ENCODE measurements at places on chromosomes 12 and 14.

- no peak for DNase-seq
Observed at GRCh38 chr12:47548401-47548800, 157.4 kb downstream of the RPAP3 start.

DNA sequence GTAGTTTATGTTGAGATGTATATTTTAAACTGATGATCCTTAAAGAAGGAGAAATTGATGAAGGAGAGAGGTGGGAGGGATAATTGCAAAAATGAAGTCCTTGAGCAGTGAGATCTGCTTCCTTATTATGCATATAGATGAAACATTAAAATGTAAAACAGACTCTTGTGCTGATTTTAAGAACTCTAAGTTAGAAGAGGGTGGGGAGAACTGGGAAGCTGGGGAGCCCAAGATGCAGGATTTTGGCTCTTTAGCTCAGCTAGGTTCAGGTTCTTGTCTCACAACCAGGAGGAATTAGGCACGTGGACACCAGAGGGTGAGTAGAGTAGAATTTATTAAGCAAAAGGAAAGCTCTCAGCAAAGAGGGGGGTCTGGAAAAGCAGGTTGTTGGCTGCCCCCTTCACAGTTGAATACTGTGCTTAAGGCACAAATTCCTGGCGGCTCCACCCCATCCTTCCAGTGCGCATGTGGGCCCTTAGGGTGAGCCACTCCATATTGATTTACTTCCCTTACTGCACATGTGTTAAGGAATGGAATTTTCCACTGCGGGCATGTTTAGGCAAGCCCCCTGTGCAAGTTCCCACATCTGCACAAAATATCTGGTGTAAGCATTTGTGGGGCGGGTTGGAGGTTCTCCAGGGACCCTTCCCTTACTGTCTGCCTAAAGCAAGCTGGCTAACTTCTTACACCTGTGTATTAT lies 141.9 kb downstream of the BICD1 start:
- DNase-seq = no peak

- DNase-seq = no peak
Observed at GRCh38 chr14:90604356-90604755, 207.5 kb downstream of the CALM1 start.

- no peak for DNase-seq
Observed at GRCh38 chr12:79252358-79253075, 387.9 kb downstream of the SYT1 start.

DNA sequence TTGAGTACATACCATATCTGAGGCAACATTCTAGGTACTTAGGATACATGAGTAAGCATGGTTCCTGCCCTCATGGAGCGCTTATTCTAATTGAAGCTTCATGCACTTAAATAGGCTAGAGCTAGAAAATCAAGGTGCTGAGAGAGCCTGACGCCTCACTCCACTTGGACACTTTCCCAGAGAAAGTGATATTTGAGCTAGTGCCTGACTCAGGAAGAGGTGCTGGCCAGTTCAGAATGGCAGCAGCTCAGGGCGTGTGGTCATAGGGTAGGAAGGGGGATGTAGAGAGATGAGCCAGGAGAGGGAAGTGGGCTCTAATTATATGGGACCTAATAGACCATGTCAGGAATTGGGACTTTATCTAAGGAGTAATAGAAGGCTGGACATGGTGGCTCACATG lies 33.3 kb downstream of the TULP3 start:
- no peak for DNase-seq

- no peak for DNase-seq
Observed at GRCh38 chr12:42810006-42810405, 220.5 kb upstream of the PRICKLE1 start.

DNA sequence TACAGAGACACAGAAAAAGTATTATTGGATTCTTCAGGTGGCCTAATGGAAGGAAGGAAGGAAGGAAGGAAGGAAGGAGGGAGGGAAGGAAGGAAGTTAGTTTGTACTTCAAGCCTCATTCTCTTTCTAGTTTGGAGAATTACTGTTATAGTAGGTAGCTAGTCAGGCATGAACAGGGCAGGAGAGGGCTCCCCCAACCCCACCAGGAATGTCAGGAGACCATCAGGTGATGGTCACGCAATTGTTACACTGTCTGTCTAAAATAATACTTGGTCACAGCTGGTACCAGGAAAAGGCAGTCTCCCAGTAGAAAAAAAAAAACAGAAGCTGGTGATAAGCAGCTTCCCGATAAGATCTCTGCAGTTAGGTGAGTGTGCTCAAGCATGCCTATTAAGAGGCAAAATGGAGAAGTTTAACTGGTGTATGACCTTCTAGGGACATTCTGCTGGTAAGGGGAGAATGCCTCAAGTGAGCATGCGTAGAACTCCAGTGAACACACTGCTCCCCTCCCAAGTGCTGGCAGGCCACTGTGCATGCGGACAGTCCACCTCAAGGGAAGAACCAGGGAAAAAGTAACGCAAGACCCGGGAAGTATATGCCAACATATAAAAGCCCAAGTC lies 358.4 kb upstream of the SOX5 start:
- DNase-seq = no peak

GRCh38 chr12:52182384-52182783 lies 9.4 kb downstream of the KRT80 start:
- DNase-seq = no peak

DNA sequence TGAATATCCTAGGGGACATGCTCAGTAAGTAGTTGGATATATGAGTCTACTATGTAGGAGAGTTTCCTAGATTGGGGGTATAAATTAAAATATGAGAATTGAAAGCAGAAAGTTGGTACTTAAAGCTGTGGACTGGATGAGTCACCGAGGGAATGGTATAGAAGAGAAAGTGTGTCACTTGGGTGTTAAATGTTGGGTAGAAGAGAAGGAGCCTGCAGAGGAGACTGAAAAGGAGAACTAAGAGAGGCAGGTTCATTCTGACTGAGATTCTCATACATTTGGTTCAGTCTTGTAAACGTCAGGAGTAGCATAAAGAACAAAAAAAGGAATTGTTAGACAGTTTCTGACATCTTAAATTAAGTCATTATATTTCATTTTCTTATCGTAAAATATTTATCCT lies 19.9 kb downstream of the LRRC9 start:
- no peak for DNase-seq

DNA sequence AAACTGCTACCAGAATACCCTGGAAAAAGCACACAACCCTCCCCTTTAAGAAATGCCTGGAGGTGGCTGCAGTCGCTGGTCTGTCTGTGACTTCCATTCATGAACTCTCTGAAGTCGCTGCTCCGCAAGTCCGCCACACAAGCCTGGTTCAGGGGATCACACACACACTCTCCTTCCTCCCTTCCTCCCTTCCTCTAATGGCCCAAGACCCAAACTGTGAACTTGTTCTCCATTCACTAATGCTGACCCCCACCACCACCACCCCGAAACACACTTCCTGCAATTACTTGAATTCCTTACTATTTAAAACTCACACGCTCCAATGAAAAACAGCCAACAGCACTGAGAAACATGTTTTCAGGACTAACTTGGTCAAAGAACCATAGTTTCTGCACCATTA lies 1.0 kb upstream of the LMO3 start:
- no peak for DNase-seq

GRCh38 chr12:15886372-15887042 lies 4.3 kb downstream of the STRAP start:
- no peak for DNase-seq

- DNase-seq = no peak
Observed at GRCh38 chr14:68563251-68564131, 229.4 kb downstream of the ZFP36L1 start.

DNA sequence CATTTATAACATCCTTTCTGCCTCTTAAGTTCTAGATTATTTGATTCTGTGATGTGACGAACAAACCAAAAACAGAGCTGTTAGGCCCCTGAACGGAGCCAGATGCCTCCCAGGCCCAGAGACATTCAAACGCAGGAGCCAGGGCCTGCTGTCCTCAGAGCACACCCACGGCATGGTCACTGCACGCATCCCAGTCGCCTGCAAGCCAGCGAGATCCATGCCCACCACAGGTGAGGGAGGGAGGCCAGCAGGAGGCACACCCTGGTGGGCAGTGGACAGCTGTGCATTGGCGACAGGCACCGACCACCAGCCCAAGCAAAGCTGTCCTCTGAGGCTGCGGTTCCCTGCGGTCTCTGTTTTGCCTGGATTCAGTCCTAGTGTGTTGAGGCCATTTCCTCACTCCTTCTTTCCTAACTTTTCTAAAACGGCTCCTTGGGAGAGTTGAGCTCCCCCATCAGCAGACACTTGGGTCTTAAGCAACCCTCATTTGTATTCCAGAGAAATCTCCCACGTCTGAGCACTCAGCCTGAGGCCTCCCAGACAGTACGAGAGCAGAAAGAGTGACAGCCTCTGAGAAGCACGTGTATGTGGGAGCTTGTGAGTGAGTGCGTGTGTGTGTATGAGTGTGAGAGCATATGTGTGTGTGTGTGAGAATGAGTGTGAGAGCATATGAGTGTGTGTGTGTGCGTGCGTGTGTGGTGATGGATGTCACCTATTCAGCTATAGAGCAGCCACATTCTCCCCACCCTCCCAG lies 81.2 kb downstream of the CHGA start:
- DNase-seq = no peak

GRCh38 chr12:61863811-61864210 lies 396.4 kb upstream of the USP15 start:
- no peak for DNase-seq

DNA sequence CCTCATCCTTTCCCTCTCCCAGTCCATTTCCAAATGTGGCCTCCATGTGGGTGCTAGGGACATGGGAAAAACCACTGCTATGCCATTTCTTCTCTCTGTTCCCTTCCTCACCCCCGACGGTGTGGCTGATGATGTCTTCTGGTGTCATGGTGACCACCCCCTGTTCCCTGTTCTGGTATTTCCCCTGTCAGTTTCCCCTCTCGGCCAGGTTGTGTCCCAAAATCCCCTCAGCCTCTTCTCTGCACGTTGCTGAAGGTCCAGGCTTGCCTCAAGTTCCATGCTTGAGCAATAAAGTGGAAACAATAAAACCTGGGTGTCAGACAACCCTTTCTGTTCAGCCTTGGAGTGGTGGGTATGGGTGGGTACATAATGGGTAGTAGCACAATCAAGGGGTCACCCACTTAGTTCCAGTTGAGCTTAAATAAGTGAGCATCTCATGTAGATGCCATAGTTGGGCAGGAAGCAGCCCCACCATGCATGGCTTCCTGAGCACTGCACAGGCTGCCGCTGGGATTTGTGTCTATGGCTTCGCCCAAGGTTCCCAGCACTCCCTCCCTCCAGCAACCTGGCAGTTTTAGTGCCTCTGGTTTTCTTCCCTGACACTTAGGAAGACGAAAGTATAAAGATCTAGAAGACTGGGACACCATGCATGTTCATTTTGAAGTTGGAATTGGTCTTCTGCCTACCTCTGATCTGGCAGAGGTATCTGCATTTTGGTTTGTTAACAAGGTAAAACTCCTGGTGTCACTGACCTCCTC lies 8.7 kb upstream of the ITFG2 start:
- DNase-seq = no peak

- DNase-seq = no peak
Observed at GRCh38 chr12:10554228-10554755, 48.6 kb downstream of the EIF2S3B start.

DNA sequence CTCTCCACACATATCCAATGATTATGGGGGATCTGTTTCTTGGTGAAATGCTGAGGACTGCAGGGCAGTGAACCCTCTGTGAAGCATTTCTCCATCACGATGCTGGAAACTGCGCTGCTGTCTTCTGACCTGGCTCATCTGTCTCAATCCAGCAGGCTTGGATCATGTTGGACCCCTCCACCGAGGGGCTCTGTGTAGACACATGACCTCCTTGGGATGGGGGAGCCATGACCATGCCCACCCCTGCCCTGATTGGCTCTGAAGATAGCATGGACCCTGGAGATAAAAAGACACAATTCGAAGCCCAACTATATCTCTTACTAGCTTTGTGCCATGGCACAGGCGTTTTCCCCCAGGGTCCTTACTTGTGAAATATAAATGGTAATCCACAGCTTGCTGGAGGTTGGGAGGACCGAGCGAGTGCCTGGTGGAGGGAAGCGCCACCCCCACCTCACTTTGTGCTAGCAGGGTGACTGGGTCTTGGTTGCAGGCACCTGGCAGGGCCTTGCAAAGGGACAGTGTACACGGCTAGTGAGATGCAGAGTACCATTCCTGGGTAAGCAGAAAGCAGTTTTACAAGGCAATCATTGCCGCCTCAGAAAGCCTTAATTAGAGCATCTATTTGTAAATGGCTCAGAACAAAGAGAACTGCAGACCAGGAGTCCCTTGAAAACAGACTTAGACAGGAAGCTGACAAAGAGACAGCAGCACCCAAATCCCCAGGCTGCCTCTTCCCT lies 2.4 kb upstream of the KRT83 start:
- no peak for DNase-seq

DNA sequence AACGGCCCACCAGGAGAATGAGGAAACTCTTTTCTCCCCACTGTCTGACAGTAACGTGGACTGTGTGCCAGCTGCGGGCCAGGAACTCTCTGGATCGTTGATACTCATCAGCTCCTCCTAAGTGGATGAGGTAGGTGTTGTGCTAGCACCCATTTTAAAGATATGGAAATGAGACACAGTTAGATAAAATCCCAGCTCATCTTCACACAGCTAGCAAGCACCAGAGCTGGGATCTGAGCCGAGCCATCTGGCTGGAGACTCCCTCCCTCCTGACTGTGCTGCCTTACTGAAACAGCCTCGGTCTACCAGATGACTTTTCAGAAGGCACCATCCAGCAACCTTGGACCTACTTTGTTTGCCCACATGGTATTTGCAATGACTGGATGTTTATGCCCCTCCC lies 49.2 kb downstream of the TMEM132D start:
- DNase-seq = no peak

- DNase-seq = no peak
Observed at GRCh38 chr12:64730588-64730969, 28.6 kb downstream of the GNS start.

- DNase-seq = no peak
Observed at GRCh38 chr14:30861200-30861599, 13.2 kb upstream of the COCH start.

DNA sequence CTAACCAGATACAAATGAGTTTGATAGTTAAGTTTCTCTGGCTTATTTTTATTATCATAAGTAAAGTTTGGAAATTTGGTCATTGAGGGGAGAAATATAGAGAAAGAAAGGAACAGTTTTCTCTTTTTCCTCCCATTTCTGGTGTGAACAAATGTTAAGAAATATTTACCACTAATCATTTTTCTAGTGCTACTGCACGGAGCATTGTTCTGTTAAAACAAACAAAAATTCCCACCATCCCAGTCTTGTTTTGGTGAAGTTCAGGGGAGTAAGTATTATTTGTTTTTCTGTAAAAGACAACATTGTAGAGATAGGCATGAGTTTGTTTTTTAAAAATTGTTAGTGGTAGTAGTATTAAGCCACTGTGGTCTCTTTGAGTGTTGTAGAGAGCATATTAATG lies 135.3 kb downstream of the FGD4 start:
- no peak for DNase-seq

- peak; percentile 28 for DNase-seq
Observed at GRCh38 chr14:32761381-32761968, 177.2 kb upstream of the NPAS3 start.

GRCh38 chr12:65818454-65819382 lies 5.6 kb upstream of the HMGA2 start:
- no peak for DNase-seq

GRCh38 chr12:112418273-112418607 lies 507 bp upstream of the PTPN11 start:
- no peak for DNase-seq
